ENCODE measurements at places on chromosomes 4 and X. TPM values are rescaled to one million over a fixed set of nuclear protein-coding genes. Genes with fewer than 3 reads are reported as not detected.
A peak's percentile ranks its signal among the peaks of the same experiment; 100 is the strongest.

DNA sequence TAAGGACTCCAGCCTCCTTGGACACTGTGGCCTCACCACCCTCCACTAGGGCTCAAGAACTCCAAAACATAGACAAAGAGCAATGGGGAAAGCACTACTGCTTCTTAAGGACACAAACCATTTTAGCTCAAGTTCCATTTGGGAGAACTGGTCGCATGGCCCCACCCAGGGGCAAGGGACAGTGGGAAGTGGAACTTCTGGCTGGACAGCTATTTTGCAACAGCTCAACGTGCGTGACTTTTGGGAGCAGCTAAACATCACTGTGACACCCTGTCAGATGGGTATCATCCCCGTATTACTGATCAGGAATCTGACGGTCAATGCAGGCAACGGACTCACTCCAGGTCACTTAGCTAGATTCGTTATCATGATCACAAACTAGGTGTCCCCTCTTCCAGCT lies 9.0 kb upstream of the GLOD5 start:
- no peak for DNase-seq

GRCh38 chr4:24515698-24516097 lies 68.7 kb downstream of the DHX15 start:
- DNase-seq: no peak

DNA sequence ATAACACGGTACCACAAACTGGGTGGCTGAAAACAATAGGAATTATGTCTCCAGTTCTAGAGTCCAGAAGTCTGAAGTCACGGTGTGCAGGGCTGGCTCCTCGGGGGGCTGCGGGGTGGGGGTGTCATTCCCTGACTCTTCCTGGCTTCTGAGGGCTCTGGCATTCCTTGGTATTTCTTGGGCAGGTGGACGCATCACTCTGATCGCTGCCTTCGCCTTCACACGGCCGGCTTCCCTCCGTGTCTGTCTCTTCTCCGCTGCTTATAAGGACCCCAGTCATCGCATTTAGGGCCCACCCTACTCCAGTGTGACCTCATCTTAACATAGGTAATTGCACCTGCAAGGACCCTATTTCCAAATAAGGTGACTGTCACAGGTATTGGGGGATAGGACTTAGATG lies 134.6 kb downstream of the CPZ start:
- no peak for DNase-seq

The DRD5 gene
- 0.09 TPM for total RNA-seq

DNA sequence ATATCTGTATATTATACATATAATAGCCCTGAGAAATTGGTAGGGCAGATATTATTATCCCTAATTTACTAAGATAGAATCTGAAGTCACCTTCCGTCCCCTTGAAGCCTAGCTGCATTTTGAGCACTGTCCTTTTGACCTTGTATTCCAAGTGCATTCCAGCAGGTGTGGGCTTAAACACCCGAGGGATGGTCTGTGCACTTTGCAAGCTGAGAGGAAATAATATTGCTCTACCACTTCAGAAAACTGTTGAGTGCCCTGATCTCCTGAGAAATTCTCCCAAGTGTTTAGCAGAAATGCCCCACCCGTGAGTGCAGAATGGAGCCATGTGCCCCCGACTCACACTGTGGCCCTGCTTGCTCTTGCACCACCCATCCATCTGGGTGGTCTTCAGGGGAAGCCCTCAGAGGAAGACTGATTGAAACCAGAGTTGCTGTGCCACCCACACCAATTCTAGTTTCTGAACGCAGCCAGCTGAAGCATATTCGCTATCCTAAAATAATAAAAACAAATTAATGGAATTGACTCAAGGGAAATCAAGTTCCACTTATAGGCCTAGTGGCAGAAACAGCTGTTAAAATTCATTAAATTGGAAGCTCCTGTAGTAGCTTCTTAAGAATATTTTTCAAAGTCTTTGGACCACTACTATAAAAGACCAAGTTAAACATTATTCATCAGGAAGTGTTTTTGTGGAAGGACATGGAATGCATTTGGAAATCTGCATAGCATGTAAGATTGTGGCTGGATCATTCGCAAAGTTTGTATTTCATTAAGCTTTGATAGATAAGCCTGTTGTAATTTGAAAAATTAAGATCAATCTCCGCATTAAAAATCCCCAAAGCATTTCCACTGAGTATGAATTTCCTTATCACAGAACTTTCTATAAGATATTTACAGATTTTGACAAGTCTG lies 41.3 kb upstream of the PRKG2 start:
- DNase-seq: no peak

The MEPE gene
- total RNA-seq: 0.24 TPM

- DNase-seq: no peak
Observed at GRCh38 chr4:154137320-154137905, 348.5 kb upstream of the SFRP2 start.

GRCh38 chr4:16714191-16714590 lies 184.3 kb downstream of the LDB2 start:
- no peak for DNase-seq

DNA sequence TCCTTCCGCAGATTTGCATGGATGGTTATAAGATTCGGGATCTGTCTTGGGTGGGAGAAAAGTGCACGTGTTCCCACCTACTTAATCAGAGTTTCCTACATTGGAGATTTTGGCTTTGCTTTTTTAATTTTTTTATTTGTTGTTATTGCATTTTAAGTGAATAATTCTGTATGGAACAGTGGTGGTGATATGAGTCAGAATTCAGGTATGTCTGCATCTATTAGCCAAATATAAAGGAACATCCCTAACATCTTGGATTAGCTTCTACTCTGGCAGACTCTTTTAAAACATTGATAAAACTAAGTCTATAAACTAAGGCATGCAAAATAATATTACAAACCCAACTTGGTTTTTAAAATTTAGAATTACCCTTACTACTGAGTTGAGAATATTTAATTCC lies 659.8 kb upstream of the EPHA5 start:
- DNase-seq: no peak

GRCh38 chr4:65667506-65668041 lies 2.7 kb downstream of the EPHA5 start:
- no peak for DNase-seq

DNA sequence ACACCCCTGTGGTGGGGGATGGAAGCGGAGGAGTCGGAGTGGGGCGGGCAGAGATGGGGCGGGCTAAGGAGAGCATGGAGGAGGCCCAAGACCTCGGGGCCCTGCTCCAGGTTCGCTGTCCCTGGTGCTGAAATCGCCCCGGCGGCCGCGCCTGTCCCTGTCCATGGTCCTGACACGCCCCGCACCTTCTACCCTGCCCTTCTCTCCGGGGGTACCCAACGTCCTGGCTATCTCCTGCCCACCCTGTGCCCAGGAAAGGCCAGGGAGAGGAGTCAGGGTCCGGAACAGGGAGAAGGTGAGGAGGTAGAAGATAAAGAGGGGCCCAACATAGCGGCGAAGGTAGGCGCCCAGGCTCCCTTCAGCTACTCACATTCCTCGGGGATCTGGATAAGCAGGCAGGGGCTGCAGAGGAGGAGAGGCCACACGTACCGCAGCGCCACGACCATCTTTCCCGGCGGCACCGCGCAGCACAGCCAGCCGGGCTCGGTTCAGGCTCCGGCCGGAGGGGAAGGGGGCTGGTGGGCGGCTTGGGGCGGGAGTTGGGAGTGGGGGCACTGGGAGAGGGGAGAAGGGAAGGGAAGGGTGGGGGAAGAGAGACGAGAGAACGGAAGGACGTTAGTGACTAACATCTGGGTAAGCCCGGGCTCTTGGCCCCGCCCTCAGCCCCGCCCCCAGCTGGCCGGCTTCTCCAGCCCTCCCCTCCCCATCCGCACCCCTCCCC lies 10.4 kb downstream of the L1CAM start:
- peak; percentile 53 for DNase-seq

GRCh38 chr4:137774501-137774900 lies 242.2 kb upstream of the PCDH18 start:
- DNase-seq: no peak

The STOX2 gene
- total RNA-seq: 5.3 TPM

DNA sequence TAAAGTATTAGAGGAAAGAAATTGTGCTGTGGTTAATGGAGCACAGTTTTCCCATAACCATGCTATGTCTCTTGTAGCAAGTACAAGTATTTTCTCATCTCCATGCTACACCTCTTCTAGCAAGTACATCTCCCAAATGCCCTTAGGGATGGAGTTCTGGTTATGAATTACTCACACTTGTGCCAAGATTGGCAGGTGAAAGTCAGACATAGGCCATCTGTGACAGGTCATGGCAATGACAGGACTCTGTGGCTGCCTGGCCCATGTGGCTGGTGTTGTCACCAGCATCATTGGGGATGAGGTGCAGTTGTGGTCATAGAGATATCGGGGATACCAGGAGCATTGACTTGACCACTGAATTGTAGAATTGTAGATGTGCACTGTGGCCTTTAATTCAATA lies 310.2 kb downstream of the FAT4 start:
- no peak for DNase-seq

GRCh38 chr4:40204507-40205258 lies 7.9 kb downstream of the RHOH start:
- no peak for DNase-seq

DNA sequence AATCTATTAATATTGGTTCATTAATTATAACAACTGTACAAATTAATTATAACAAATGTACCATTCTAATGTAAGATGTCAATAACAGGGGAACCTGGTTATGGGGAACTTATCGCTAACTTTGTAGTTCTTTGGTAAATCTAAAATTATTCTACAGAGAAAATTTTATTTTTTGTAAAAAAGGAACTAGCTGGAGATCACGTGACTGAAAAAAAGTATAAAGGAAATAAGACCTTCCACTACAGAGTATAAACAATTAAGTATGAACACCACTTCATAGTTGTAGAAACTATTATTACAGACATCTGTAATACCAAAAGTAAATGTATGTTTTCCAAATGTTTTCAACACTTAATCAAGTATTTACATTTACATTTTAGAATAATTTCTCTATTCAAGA lies 77.9 kb upstream of the DKK2 start:
- no peak for DNase-seq

GRCh38 chr4:130712038-130712437 lies 1616.1 kb downstream of the C4orf33 start:
- DNase-seq: no peak

DNA sequence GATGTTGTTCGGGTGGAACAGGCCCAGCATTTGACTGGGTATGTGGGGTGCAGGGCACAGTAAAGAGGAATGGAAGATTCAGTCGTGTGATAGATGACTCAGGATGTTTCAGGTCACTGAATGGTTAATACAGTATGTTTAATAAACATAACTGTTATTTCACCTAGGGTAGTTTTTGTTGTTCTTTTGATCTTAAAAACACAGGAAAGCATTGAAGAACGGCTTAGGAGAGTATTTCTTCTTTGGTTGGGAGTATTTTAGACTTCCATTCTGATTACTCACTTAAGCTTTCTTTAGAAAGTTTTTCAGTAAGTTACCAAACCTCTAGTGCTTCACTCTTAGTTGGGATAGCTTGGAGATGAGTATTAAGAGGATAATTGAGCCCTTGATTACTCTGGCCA lies 62.3 kb downstream of the STAG2 start:
- no peak for DNase-seq

GRCh38 chrX:49291615-49292337 lies 11.7 kb upstream of the GAGE10 start:
- DNase-seq: no peak

DNA sequence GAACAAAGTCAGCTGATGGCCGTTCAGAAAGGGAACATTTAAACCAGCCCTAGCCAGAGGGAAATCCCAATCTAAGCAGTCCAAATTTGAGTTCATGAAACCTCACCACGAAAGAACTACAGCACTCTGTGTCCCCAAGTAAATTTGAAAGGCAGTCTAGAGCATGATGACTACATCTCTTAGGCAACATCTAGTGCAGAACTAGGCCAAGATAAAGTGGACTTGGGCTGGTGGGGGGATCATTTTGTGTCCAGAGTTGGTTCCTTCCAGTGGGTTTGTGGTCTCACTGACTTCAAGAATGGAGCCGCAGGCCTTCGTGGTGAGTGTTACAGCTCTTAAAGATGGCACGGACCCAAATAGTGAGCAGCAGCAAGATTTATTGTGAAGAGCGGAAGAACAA lies 64.9 kb downstream of the KLHL4 start:
- no peak for DNase-seq

DNA sequence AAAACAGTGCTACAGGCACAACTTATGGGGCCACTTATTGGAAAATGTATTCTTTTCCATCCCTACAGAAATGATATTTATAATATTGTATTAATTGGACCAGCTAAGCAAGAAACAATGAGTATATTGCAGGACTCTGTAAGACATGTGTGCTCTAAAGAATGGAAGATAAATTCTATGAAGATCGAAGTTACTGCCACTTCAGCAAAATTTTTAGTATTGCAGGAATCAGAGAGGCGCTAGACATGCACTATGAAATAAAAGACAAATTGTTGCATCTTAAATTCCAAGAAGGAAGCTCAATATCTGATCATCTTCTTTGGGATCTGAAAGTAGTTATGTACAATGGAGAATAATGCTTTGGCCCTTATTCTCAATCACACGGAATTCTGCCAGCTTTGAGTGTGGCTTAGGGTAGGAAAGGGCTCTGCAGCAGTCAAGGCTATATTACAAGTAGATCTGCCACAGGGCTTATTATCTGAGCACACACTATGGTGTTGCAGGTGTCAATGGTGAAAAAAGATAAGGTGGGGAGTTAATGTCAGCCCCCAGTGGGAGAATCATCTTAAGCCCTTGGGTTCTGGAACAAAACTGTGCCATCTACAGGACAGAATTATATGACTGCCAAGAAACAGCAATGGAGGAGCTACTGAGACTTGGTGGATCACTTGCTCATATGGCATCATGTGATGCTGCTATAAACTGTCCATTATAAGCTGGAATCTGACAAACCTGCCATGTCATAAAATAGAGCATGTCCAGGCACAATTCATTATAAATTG lies 334.0 kb upstream of the NDST3 start:
- DNase-seq: no peak

- no peak for DNase-seq
Observed at GRCh38 chrX:136870064-136870463, 10.5 kb downstream of the RBMX start.

GRCh38 chr4:174053895-174054294 lies 229.6 kb downstream of the FBXO8 start:
- DNase-seq: no peak

DNA sequence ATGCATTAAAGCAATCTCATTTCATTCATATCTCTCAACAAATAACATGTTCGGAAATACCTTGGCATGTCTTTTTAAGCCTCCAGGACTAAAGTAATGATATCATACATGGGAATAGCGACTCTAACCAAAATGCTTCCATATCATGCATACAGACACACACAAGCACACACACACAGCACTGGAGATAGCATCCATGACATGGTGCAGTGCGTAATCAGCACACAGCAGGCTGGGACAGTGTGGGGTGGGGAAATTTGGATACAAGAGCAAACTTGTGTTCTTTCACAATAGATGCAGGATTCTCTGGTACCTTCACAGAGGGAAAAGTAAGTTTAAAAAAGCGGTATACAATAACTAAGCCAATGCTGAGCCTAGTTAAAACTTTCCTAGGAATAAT lies 132.3 kb upstream of the HPGD start:
- no peak for DNase-seq

- DNase-seq: no peak
Observed at GRCh38 chr4:5267408-5267807, 216.1 kb downstream of the STK32B start.

DNA sequence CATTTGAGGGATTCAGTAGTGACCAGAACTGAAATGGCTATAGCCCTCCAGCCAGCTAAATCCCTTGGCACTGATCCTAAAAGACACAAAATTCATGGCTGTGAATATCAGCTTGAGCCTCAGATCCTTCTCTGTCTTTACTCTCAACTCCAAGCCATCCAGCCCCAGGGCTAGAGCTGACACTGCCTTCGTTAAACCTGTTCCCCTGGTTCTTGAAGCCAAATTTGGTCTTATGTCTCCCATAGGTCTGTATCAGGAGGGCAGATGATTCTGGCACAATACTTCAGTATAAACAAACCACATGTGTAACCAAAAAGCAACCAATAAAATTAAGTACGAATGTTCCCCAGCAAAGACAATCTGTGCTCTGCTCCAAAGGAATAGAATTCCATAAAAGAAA lies 78.0 kb downstream of the ANOS1 start:
- DNase-seq: no peak
